NCI-H1105 treated with DMSO at 0.1 percent for 48 hours (cell line): ENCODE measurements at places on chromosomes 1 and 21.

GRCh38 chr1:225453797-225454648, 26.2 kb upstream of the LBR start:
- DNase-seq: peak; percentile 92

DNA sequence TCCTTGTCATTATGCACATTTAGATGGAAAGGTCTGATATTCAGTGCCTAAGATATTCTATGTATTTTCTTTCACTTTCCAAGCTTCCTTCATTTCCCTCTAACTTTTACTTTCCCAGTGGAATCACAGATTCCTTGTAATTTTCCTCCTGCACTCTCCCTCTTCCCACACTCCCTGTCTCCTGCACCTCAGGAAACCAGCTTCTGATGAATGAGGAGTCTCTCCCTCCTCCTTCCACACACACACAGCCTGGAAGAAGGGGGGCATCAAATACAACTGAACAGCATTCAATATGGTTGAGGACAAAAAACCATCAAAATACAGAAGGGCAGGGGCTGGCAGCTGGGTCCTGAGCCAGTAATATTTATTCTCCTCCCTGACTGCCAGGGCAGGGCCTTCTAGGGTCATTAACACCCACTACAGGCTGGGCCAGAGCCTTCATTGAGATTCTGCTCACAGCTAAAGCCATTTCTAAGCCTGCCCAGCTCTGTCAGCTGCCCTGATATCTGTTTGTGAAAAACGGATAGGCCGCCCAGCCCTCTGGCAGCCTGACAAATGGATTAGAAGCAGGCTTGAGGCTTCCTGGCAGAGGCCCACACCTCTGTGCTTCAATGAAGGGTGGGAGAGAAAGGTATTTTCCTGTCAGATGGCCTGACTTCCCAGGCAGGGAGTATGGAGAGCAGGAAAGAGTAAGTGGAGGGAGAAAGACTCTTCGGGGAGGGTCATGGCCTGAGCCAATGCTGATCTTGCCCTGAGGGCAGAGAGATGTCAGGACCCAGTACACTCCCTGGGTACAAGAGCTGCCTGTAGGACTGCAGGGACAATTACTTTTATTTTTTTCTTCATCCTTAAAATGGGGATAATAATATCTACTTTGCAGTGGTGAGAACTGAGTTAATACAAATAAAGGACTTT, 138.9 kb upstream of the SPATA6 start:
- DNase-seq: peak; percentile 84

DNA sequence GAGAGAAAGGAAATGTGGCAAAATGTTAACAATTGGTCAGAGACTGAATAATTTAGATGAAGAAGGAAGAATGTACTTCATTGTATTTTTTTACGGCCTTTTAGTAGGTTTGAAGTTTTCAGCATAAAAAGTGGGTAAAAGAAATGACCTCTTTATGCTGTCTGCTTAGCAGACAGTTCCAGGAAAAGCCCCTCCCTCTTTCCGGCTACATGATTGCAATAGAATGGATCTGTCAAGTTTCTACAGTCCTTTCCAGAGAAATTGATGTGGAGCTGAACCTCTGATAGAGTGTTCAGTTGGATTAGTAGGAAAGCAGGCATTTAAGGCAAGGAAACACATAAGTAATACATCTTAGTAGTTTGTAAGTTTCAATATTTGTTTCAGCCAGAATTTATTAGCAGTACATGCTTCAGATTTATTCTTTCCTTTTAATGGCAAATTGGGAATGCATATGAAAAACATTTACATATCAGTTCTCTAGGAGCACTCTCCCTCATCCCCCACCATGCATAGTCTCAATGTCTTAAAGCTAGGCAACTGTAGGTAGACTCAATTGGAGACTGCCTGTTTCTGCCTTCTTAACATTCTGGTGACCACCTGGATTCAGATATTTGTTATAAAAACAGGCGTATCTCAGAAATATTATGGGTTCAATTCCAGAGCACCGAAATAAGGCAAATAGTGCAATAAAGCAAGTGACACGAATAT, 36.4 kb downstream of the HS2ST1 start:
- no peak for DNase-seq

GRCh38 chr1:9378801-9379200, 86.1 kb downstream of the SPSB1 start:
- no peak for DNase-seq

GRCh38 chr1:154863315-154864174, 6.5 kb downstream of the KCNN3 start:
- no peak for DNase-seq
